Fibroblast of skin of left quadriceps (primary cell): ENCODE measurements at places on chromosomes 11 and 22.
A peak's percentile ranks its signal among the peaks of the same experiment; 100 is the strongest.

DNA sequence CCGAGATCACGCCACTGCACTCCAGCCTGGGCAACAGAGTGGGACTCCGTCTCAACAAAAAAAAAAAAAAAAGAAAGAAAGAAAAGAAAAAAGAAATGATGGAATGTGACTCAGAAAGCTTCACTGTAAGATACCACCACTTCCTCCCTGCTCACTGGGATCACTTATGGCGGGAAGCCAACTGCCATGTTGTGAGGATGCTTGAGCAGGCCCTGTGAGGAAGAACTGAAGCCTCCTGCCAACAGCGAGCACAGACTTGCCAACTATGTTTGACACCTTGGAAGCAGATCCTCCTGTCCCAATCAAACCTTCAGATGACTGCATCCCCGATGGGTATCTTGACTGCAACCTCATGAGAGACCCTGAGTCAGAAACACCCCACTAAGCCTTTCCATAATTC is 8.3 kb downstream of the SEC14L6 start:
- DNase-seq, result peak; percentile 6

DNA sequence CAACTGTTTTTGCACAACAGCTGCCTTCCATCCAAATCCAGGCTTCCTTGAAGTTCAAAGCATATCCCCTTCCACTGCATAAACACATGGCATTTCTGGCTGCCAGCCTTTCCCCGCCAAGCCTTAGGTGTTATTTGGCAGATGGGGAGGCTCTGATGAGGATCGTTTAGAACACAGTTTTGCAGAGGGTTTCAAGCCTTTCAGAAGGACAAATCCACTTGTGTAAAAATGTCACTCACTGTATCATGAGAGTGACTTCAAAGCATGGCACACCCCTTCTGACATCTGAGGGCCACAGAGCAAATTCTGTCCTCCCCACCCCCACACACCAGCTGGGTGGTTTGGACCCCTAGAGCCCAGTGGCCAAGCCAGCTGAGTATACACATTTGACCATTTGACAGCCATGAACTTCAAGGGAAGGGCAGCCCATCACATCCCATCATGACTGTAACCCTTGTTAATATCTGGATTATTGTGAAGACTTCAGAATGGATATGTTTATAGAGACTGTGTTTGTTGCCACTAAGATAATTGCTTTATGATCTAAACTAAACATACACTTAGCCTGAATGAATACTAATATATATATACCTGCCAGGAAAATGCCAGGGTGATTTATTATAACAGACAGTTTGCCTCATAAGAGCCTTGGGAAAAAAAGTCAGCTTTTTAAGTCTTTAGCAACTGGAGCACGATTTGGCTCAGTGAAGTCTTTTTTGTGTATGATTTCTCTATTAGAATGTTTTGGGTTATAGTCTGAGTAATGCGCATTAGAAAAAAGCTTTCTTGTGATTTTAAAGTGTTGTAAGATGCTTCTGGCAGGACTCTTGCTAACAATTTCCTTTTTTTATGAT is 31.9 kb downstream of the FBLN1 start:
- DNase-seq, result no peak

- DNase-seq, result peak; percentile 28
These were observed 607.4 kb downstream of the NTM start for GRCh38 chr11:131977854-131978253.

DNA sequence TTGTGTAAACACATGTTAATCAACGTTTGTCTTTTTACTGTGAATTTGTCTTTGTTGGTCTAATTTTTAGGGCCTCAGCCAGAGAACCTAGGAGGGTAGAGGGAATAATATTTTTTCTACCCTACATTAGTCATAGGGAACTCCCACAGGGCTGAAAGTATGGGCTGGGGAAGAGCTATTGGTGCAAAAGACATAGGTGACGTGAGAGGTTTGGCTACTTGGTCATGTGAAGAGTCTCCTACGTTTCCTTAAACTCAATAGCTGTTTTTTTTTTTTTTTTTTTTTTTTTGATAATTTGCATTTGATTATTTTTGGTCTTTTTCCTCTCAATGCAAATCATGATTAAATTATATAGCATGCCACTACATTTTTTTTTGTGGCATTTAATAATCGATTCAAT is 15.9 kb upstream of the MMP7 start:
- DNase-seq, result no peak

- DNase-seq, result no peak
These were observed 450.4 kb downstream of the BRD1 start for GRCh38 chr22:49377306-49377705.
